ENCODE measurements at places on chromosomes 5 and 9. TPM values are rescaled to one million over a fixed set of nuclear protein-coding genes. Genes with fewer than 3 reads are reported as not detected.

The OR1J2 gene
- not detected for total RNA-seq

The LIX1 gene
- 0.31 TPM for total RNA-seq

The PLAC8L1 gene
- 2.0 TPM for total RNA-seq

The KLHL9 gene
- 35.9 TPM for total RNA-seq

The DRD1 gene
- not detected for total RNA-seq

The TRAF2 gene
- total RNA-seq: 23.4 TPM

The CCDC183 gene
- total RNA-seq: 9.0 TPM

The LOX gene
- 0.19 TPM for total RNA-seq

The SLC34A3 gene
- 0.27 TPM for total RNA-seq

The C7 gene
- total RNA-seq: 6.1 TPM

The TTC23L gene
- total RNA-seq: 2.8 TPM

The KLF4 gene
- total RNA-seq: 9.2 TPM

The ADGRV1 gene
- total RNA-seq: 87.6 TPM

The CXCL14 gene
- 6.1 TPM for total RNA-seq

The SPINK6 gene
- not detected for total RNA-seq

The PRRC1 gene
- 87.1 TPM for total RNA-seq

The DENND4C gene
- total RNA-seq: 60.4 TPM

The RABGAP1 gene
- total RNA-seq: 78.9 TPM

The FYB1 gene
- total RNA-seq: not detected

The LRRC70 gene
- 0.77 TPM for total RNA-seq
